Cardiac muscle cell (in vitro differentiated cells and primary cell): ENCODE measurements at places on chromosomes 7 and 10. TPM values are rescaled to one million over a fixed set of nuclear protein-coding genes. Genes with fewer than 3 reads are reported as not detected.

The NXPH1 gene
- polyA plus RNA-seq, result 0.76 and 1.7 TPM in 2 replicates

GRCh38 chr10:44946205-44946604 is 13.4 kb upstream of the RASSF4 start:
- H3K36me3 ChIP-seq, result no peaks in the 10 kb centered on the region
- peak; percentile 41 for DNase-seq
- H3K27me3 ChIP-seq, result no peaks in the 10 kb centered on the region
- peaks cover 22% of the 10 kb centered on the region for H3K4me1 ChIP-seq

DNA sequence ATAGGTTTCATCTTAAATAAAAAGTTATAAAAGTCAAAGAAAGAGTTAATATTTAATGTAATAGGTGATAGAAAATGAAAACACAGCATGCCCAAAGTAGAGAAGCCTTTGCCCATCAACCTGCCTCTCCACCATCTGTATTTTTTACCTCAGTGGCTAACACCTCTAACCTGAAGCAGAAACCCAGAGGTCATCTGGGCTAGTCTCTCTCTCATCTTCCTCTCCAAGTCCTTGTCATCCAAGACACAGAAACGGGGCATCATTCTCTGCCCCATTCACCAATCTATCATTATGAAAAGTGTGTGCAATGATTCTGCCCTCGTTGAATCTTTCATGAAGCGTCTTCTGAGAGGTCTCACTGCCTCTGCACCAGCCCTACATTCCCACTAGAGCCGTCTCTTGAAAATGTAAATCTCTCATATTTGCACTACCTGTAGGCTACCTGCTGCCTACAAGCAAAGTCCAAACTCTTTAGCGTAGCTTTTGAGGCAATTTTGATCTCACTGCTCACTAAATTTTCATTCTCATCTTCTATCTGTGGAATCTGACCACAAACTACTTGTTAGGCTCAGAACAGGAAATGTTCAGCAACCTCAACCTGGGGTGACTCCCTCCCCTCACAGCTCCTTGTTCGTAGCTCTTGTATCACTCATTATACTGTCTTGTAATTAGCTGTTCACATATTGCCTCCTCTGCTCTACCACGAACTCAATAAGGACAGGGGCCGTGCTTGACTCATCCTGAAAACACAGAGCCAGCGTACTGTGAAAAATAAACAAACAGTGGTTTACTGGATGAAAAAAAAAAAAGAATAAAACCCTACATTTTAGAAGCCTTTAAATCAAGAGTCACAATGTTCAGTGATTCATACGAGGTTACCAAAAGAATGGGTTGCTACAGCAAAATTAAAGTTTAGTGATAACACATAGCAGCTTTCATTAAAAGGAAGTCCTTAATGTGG is 83.1 kb downstream of the CTNNA3 start:
- no peaks in the 10 kb centered on the region for H3K36me3 ChIP-seq
- H3K27me3 ChIP-seq, result no peaks in the 10 kb centered on the region
- peaks cover 10% of the 10 kb centered on the region for H3K4me1 ChIP-seq
- no peak overlapping the region for H3K4me3 ChIP-seq
- DNase-seq, result peak; percentile 45

GRCh38 chr7:151503902-151504714 is 15.6 kb downstream of the RHEB start:
- peaks cover 12% of the 10 kb centered on the region for H3K4me1 ChIP-seq
- DNase-seq, result peak; percentile 93
- H3K36me3 ChIP-seq, result no peaks in the 10 kb centered on the region
- no peaks in the 10 kb centered on the region for H3K27me3 ChIP-seq
- no peak overlapping the region for H3K27ac ChIP-seq

GRCh38 chr10:80472234-80473095 is 18.4 kb downstream of the TSPAN14 start:
- no peaks in the 10 kb centered on the region for H3K36me3 ChIP-seq
- H3K27ac ChIP-seq, result no peak overlapping the region
- no peak overlapping the region for H3K4me3 ChIP-seq

DNA sequence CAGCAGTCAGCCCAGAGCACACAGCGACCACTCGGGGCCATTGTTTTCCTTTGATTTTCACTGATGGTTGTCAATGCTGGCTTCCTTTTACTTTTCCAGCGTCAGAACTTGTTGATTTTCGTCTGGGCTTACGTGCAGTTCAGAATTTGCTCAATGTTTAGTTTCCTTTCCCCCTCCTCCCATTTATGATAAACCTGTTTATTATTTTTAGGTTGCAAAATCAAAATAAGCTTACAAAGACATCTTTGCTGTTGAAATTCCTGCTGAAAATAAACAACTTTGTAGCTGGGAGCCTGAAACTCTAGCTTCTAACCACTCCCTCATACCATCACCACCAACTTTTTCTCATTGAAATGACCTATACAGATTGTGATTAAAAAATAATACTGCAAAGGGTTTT is 83.1 kb upstream of the LYZL1 start:
- peaks cover 14% of the 10 kb centered on the region for H3K4me1 ChIP-seq
- no peak overlapping the region for H3K4me3 ChIP-seq
- no peaks in the 10 kb centered on the region for H3K27me3 ChIP-seq
- peak overlapping the region; percentile 12 for H3K27ac ChIP-seq

- H3K4me1 ChIP-seq, result no peaks in the 10 kb centered on the region
- no peak overlapping the region for H3K27ac ChIP-seq
- H3K4me3 ChIP-seq, result no peak overlapping the region
- DNase-seq, result peak; percentile 21
Observed at GRCh38 chr7:47232751-47233412, 349.0 kb downstream of the TNS3 start.
